ENCODE measurements at places on chromosomes 3 and 15. TPM values are rescaled to one million over a fixed set of nuclear protein-coding genes. Genes with fewer than 3 reads are reported as not detected.

DNA sequence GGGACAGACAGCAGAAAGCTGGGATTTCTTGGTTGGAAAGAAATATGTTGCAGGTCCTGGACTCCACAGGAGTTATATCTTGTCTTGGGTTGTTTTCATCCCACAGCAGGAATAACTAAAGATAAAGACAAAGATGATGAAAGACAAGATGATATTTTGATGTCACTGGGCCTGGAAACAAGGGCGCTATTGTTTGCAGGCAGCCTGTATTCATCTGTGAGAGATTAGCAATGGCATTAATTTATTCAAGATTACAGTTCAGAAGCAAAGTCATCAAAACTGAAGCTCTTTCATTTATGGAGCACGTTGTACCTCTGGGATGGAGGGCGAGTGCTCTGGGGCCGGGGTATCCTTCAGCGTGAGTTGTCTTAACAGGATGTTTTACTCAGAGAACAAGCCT is 213.8 kb downstream of the LRTM1 start:
- no peak for DNase-seq

Gene PPP1R14D
- total RNA-seq: not detected

Gene C15orf39
- 3.4 TPM for total RNA-seq

DNA sequence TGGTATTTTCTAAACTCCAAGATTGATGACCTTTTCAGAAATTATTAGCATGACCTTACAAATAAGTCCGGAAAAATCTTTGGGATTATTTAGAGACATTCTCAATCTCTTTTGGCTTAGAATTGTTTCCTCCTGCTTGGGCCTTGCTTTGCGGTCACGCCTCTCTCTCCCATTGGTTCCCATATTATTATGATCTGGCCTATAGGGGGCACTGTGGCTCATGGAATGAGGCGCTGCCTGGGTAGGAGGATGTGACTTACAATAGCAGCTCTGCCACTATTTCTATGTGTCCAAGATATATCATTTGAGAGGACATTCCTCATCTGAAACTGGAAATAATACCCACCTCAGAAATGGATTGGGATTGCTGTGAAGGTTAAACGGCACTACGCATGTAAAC is 464.9 kb downstream of the MFSD1 start:
- DNase-seq: no peak

DNA sequence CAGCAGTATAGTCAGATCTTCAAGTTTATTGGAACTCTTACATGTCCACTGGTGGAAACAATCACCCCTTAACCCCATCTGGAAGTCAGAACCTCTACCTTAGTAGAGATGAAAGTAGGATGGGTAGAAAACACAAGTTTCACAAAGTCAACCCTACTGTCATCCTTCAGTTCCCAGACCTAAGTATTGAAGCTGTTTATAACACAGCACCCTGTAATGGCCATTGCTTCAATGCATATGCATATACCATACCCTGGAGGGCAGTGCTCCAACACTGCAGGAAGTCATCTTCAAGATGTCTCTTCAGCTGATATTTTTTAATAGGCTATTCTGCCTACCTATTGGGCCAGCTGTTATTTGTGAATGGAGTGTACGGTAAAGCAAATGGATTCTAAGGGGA is 241.3 kb downstream of the UBE2E2 start:
- no peak for DNase-seq

- DNase-seq: peak; percentile 55
These were observed 142.7 kb downstream of the FNDC3B start for GRCh38 chr3:172181932-172182586.

Gene CELSR3
- 3.2 TPM for total RNA-seq

Gene ADAM10
- 224 TPM for total RNA-seq

Gene CELF6
- 1.0 TPM for total RNA-seq

GRCh38 chr3:73546961-73547360 is 77.8 kb downstream of the PDZRN3 start:
- DNase-seq: peak; percentile 76

DNA sequence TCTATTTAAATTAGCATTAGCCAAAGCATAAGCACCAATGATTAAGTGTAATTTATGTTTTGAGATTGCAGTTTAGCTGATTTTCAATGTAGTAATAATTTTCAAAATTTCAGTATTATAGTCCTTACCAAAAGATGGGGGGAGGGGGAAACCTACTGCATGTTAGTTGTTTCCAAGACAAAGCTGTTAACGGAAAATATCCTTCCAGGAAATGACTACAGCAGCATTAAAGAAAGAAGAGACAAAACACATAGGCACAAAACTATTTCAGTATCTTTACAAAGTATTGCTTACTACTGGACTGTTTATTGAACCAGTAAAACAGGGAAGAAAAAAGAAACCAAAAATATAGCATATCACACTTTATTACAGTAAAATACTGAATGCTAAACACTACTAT is 10.5 kb downstream of the BNIP2 start:
- DNase-seq: no peak

- no peak for DNase-seq
These were observed 31.0 kb downstream of the CPA3 start for GRCh38 chr3:148896062-148896461.

All from myocyte (in vitro differentiated cells).